ENCODE measurements at places on chromosomes 6 and 20.

DNA sequence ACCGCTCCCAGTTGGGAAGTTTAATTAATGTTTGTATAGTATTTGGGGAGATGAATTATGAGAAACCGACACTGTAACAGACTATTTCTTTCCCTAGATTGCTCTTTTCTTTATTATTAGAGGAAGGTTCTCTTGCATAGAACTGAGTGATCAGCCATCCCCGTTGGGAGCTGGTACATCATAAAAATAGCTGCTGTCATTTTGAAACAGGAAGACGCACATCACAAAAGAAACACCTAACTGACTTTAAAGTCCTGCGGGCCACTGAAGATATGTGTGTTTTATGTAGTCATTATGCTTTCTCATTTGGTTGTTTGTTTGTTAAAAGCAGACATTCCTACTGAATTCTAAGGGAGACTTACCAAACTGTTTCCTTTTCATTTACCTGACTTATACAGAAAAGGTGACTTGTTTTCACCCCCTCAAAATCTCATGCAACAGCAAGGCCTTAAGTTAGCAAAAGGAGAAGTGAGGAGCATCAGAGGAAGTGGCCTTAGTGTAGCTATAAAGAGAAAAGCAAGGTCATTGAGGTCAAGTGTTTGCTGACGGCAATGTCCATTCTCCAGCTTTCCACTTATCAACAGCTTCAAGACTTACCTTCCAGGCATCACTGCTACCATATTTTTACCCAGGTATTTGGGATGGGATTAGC, 91.0 kb downstream of the PKHD1 start:
- no peak for DNase-seq

DNA sequence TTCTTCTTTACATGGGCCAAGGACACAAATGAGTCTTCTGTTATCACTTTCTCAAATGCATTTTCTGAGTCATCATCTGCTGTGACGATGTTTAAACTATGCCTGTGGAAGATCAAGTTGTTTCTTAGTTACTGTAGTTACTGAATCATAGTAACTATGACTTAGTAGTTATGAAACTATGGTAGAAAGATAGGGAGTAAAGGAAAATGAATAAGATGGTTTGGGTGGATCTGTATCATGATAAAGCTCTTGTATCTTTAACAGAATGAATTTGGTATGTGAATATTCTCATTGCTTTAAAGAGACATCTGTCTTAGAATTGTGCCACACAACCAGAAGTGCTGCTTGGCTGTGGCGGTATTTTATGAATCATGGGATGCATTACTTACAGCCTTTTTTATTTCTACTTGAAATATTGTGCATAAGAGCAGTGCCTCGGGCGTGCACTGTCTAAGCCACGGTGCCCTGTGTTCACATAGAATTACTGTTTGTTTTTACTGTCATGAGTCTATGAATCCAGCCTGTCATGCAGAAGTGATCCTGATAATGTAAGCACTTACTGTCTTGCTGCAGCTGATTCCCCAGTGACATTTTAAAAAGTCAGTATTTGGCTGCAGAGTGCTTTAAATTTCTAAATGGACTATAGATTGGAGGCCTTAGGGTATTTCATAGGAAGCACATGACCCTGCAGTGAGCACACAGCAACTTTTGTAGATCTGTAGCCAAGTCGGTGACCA, 215.2 kb downstream of the TMEM242 start:
- DNase-seq = no peak

- DNase-seq = no peak
Measured at GRCh38 chr20:34689486-34689885, 12.6 kb upstream of the PIGU start.

GRCh38 chr6:16735014-16735413, 26.2 kb downstream of the ATXN1 start:
- DNase-seq = no peak

GRCh38 chr6:45118754-45119153, 209.4 kb upstream of the RUNX2 start:
- DNase-seq = no peak

DNA sequence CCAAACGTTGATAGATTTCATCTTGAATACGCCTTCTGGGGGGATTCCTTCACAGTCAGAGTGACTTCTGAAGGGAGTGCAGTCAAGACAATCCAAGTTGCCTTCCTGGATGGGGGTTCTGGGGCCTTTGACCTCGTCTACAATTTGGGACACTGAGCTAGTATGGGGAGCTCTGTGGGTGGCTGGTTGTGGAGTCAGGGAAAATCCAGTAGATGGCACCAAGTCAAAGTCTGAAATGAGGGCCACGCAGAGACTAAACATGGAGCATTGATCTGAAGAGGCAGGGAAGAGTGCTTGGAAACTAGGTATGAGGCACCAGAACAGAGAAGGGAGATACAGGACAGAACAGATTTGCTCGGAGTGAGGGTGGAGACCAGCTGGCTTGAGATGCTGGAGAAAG, 43.6 kb upstream of the CCN6 start:
- DNase-seq = no peak

- DNase-seq = no peak
Measured at GRCh38 chr6:37212268-37212667, 42.3 kb downstream of the PIM1 start.
